ENCODE measurements at places on chromosomes 2 and 18. TPM values are rescaled to one million over a fixed set of nuclear protein-coding genes. Genes with fewer than 3 reads are reported as not detected.

DNA sequence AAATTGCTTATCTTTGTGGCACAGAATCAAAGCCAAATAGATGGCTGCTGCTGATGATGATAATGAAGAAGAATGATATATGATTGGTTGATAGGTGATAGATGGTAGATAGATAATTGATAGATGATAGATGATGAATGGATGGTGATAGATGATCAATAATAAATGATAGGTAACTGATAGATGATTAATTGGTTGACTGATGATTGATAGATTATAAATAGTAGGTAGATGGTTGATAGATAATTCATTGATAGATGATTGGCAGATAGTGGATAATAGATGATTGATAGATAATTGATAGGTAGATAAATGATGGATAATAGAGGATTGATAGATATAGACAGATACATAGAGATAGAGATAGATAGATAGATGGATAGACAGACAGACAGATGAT, 430.2 kb downstream of the EIPR1 start:
- DNase-seq = no peak

GRCh38 chr18:40035966-40036365, 1919.1 kb upstream of the PIK3C3 start:
- no peak for DNase-seq

GRCh38 chr2:236178890-236179235, 10.7 kb upstream of the GBX2 start:
- DNase-seq = no peak

GRCh38 chr18:63378919-63379638, 12.1 kb upstream of the KDSR start:
- no peak for DNase-seq

DNA sequence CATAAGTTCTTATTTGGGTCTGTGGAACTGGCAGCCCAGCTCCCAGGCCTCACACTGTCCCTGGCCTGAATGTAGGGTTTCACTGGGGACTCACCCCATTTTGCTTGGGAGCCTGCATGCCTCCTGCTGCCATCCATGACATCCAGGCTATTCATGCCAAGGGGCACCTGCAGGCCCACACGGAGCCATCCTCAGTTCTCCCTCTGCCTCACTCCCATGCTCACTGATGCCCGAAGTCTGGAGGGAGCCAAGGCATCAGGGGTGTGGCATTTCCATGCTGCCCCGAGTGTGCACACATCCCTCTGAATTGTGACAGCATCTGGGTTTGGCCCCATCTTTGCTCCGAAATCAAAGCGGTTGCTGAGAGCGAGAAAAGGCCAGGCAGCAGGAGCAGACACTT, 67.4 kb upstream of the ZNF804A start:
- no peak for DNase-seq

- no peak for DNase-seq
Measured at GRCh38 chr2:177611310-177611886, 218.8 kb downstream of the AGPS start.

- no peak for DNase-seq
Measured at GRCh38 chr2:98727369-98728087, 3.4 kb downstream of the MGAT4A start.

DNA sequence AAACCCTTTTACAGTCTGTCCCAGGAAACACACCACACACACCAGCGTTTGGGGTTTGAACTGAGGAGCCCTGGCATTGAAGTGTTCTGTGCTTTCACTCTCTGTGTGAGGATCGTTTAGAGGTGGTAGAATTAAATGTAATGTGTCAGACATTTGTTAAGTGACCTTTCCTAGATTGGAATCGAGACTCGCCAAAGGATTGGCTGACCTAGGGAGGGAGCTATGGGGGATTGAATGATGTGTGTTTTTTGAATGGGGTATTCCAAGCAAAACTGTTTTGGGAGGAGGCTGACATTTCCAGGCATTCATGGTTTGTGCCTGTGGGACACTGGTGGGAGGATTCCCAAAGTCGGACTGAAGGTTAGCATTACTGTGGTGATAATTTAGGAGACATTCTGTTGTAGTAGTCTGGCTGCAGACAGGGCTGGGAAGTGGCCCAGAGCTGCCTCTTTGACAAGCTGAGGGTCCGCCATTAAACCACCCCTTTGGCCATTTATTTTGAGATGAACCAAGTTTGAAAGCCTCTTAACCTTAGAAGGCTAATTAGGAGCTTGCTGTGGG, 1.7 kb downstream of the MYO1B start:
- no peak for DNase-seq

DNA sequence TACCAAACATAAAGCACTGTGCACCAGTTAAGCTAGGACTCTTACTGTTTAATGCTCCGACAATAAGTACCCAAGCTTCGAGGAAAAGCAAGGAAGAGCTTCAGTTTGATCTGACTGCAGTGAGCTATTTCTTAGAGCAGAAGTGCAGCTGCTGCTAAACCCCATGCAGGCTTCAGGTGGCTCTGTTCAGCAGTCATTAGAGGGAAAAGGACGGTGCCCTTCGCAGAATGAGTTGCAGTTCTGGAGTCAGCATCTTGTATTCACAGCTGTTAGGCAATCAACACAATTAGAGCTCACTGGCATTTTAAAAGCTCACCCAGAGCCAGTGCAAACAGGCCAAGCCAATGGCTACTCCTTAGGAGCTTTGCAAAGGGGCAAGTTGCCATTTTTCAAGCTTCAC, 1.5 kb upstream of the CERKL start:
- no peak for DNase-seq

GRCh38 chr2:79596403-79596802, 83.6 kb downstream of the CTNNA2 start:
- DNase-seq = no peak

GRCh38 chr2:46173636-46174250, 123.5 kb upstream of the EPAS1 start:
- no peak for DNase-seq

GRCh38 chr2:100747551-100747950, 72.4 kb upstream of the NPAS2 start:
- no peak for DNase-seq

DNA sequence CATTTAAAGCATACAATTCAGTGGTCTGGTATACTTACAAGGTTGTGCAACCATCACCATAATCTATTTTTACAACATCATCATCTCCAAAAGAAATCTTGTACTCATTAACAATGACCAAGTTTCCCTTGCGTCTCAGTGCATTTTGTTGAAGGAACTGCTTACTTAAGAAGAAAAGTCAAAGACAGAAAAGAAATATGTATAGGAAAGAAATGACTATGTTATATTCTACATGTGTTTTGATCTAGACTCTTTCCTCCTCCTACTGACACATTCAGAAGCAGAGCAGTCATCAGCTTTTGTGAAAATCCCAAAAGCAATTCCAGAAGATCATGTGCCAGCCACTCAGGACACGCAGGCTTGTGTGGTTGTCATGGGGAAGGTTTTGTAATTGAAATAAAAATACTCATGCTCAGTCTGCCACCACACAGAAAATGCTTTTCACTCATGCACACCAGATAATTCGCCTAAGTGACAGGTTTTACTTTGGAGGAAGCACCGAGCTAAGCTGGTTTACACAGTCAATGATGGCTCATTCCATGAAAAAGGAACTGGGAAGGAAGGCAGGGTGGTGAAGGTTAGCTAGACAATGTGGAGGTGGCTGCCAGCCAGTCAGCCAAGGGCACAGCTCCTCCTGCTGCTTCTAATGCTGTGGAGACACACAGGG, 158.5 kb upstream of the REV1 start:
- DNase-seq = no peak

- DNase-seq = no peak
Measured at GRCh38 chr18:36337679-36338402, 40.3 kb downstream of the FHOD3 start.

DNA sequence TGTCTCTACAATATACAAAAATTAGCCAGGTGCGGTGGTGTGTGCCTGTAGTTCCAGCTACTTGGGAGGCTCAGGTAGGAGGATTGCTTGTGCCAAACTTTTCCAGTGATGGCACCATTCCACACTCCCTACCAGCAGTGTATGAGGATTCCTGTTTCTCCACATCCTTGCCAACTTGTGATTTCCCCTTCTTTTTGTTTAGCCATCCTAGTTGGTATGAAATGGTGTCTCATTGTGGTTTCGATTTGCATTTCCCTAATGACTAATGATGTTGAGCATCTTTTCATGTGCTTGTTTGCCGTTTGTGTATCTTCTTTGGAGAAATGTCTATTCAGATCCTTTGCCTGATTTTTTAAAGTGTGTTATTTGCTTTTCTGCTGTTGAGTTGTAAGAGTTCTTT, 41.0 kb downstream of the EPB41L5 start:
- DNase-seq = no peak

DNA sequence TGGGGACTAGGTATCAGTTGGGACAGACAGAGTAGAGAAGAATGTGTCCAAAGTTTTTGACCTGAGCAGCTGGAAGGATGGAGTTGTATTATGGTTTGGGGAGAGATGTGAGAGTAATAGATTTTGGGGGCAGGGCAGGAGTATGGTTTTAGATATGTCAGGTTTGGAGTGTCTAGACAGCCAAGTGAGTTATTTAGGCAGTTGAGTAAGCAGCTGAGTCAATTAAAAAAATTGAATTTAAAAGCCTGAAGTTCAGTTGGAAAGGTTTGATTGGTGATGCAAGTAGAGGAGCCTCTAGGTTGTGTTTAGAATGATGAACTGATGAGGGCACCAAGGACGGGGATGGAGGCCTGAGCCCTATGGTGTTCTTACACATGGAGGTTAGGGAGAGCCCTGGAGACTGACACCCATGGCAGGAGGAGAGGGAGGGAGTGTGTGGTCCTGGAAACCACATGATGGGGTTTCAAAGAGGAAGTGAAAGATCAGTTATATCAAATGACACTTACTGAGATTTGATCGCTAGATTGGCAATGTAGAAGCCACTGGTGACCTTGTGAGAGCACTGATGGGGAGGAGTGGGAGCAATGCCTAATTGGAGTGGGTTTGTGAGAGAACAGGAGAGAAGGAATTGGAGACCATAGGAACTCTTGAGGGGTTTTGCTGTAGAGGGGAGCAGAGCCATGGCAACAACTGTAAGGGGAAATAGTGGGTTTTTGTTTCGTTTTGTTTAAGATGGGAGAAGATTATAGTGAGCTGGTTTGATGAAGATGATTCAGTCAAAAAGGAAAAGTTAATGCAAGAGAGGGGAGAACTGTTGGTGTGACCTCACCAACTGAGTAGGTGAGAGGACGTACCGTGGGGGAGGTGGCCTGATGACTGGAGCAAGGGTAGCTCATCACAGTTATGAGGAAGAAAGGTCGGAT, 10.3 kb downstream of the ITGA6 start:
- DNase-seq = no peak

DNA sequence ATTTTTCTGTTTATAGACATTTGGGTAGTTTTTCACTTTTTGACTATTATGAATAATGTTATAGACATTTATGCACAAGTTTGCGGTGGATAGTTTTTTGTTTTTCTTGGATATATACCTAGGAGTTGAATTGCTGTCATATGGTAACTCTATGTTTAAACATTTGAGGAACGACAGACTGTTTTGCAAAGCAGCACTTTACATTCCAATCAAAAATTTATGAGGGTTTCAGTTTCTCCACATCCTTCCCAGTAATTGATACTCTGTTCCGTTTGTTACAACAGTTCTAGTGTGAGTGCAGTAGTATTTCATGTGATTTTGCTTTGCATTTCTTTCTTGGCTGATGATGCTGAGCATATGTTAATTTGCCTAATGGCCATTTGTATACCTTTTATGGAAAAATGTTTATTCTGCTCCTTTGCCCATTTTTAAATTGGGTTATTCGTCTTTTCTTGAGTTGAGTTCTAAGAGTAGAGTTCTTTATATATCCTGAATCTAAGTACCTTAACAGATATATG, 617.3 kb upstream of the LRATD1 start:
- DNase-seq = no peak

DNA sequence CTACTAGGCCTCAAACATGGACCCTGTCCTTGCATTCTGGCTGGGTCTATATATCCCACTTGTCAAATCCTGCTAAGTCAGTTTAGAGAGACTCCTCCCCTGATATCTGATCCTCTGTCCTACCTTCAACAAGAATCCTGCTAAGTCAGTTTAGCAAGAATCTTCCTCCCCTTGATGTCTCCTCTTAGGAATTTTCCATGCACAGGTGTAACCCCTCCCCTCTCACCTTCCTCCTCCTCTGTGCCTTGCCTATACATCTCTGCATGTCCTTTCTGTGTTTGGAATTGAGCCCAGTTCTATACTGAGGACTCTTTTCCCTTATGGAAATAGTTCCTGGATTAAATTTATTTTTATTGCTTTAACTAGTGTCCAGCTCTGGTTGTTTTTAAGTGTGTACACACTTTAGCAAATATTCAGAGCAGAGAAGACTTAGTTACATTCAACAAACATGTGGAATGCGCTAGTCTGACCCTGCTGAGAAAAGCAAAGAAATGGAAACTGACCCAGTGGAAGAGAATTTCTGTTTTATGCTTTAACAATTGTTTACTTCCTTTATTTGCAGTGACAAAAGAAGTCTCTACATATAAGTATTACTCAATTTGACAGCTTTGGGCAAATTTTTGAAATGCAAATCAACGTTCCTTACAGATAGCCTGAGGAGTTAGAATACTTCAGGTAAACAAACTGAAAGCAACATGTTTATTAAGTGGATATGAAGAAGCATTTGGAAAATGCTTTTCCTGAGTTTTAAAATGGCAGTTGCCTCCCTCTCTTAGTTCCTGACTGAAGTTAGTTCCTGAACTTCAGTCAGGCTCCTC, 80.6 kb downstream of the RIT2 start:
- no peak for DNase-seq

GRCh38 chr18:35376742-35377695, at the start of gene ZNF396:
ZNF396 (minus strand) TSS chr18:35377337; CDS start chr18:35374292, 3,045 bp downstream.
- peak; percentile 5 for DNase-seq

DNA sequence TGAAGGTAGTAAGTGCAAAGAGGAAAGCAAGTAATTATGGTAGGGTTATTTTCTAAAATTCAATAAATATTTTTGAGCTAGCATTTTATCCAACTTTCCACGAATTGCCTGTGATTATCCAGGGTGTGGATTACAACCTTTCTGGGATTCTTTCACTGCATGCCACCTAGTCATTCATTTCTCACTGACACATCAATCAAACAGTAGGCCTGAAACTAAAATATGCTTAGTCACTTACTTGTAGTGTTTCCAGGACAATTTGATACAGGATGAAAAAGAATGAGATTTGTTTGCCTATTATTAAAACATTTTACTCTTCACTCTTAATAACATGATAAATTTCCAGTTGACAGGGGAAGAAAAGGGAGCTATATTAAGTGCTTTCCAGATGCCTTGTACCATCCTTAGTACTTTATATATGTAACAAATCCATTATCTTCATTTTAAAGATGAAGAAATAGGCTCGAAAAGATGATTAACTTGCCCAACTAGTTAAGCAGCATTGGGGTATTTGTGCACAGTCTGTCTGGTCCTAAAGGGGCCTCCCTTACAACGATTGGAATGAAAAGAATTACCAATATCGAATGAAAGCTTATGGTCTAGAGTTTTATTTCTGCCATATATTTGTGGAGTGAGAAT, 70.4 kb downstream of the KCTD1 start:
- no peak for DNase-seq

GRCh38 chr2:44325897-44326296, 35.4 kb downstream of the PREPL start:
- no peak for DNase-seq

SEC11C gene
- total RNA-seq = 33.5 TPM

C2orf15 gene
- 1.2 TPM for total RNA-seq

MYCN gene
- 0.30 TPM for total RNA-seq

FOXI3 gene
- total RNA-seq = not detected

LYG2 gene
- not detected for total RNA-seq

NEB gene
- 1.1 TPM for total RNA-seq

STARD6 gene
- not detected for total RNA-seq

SGO2 gene
- total RNA-seq = 10.7 TPM

CRIM1 gene
- 35.0 TPM for total RNA-seq

SATB2 gene
- total RNA-seq = 0.92 TPM

LYPD1 gene
- 6.1 TPM for total RNA-seq

EMILIN1 gene
- total RNA-seq = 27.8 TPM

PIEZO2 gene
- 7.4 TPM for total RNA-seq

PGAP1 gene
- 10.0 TPM for total RNA-seq

DSG4 gene
- total RNA-seq = not detected

ZBTB7C gene
- 51.9 TPM for total RNA-seq

TEKT4 gene
- not detected for total RNA-seq

All from esophagus squamous epithelium (tissue), 5 donors.